HFFc6 (cell line): ENCODE measurements at places on chromosomes 4 and X.

GRCh38 chr4:13793020-13793710 is 165.6 kb upstream of the BOD1L1 start:
- DNase-seq, result no peak

GRCh38 chr4:2271279-2272025 is 9.5 kb upstream of the MXD4 start:
- no peak for DNase-seq

- no peak for DNase-seq
Observed at GRCh38 chr4:178808106-178808505, 1365.9 kb upstream of the AGA start.

DNA sequence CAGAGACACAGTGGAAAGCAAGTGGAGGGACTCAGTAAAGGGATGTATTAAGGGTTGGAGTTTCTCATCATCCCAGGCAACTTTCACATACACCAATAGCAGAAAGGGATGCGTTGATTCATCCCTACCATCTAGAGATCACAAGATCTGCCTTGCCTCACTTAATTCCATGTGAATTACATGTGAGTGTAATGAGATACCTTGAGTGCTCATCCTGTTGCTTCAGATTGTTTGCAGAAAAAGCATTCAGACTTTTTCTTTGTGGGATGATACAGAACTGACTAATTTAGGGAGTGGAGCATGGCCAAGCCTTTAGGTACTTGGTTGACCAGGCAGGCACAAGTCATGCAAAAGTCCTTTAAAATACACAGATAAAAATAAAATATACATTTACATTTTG is 124.8 kb upstream of the SLIT2 start:
- peak; percentile 88 for DNase-seq

GRCh38 chr4:184216515-184216914 is 1.2 kb downstream of the ENPP6 start:
- no peak for DNase-seq

DNA sequence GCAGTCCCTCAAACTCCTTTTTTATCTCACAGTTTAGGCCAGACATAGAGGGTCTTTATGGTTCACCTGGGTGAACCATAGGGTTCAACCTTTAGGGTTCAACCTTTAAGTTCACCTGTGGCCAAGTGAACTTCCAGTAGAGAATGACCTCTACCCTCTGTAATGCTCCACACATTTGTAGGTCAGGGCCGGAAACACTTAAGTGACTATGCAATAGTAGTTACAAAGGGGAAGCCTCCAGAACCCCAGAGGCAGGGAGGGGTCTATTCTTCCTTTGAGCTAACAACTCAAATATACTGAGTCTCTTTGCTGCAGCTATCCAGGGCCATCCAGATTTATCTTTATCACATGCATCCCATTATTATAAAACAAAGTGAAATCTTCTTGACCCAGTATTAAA is 100.0 kb downstream of the LARP1B start:
- DNase-seq, result no peak

DNA sequence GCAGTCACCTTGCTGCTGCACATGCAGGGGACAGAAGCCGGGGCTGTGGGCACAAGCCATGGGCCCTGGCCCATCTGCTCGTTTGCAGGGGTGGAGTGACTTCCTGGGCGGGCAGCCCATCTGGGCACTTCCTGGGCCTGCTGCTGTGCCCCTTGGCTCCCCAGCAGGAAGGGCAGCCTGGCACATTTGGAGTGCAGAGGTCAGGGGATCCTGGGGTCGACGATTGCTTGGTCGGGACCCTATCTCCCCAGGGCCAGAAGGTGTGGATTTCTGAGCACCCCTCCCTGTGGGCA is 10.9 kb upstream of the MXD4 start:
- DNase-seq, result no peak

DNA sequence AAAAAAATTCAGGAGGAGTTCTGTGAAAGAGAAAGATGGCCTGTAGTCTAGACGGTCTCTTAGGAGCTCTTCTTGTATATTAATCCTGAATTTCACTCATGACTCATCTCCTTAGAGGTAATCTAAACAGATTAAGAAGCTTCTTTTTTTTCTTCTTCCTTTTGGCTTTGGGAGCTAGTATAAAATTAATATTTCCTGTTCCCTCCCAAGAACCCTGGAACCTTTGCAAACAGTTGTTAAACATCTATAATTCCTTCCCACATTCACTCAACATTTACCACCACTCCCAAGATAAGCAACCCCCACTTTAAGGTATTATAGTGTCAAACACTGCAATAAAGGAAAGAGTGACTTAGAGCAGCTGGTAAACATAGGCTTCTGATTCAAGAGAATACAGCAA is 146.4 kb upstream of the EDNRA start:
- DNase-seq, result no peak

GRCh38 chrX:113305496-113305895 is 464.9 kb upstream of the AMOT start:
- DNase-seq, result peak; percentile 28

GRCh38 chrX:69615342-69615741 is 571 bp upstream of the EDA start:
- DNase-seq, result no peak

- DNase-seq, result no peak
Observed at GRCh38 chr4:40710484-40711254, 39.1 kb upstream of the NSUN7 start.

GRCh38 chr4:10011277-10011676 is 10.0 kb downstream of the SLC2A9 start:
- no peak for DNase-seq

- no peak for DNase-seq
Observed at GRCh38 chr4:153294631-153295030, 49.9 kb upstream of the MND1 start.

DNA sequence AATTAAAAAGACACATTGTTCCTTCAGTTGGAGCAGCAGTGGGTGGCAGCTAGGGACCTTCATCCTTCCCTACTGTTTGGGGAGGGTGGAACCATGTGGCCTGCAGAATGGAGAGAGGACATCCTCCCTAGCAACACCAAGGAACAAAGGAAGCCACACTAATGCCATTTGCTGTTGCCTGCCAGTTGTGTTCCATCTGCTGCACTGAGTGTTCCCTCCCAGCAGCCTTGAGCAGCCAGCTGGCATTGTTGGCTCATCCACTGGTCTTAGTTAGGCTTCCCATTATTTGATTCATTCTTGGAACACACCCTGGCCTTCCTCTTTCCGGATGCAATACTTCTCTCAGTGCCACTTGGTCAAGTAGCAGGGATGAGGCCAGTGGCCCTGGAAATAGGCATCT is 25.0 kb upstream of the HMGB3 start:
- DNase-seq, result no peak

- DNase-seq, result peak; percentile 19
Observed at GRCh38 chr4:113636877-113637276, 124.7 kb downstream of the CAMK2D start.

DNA sequence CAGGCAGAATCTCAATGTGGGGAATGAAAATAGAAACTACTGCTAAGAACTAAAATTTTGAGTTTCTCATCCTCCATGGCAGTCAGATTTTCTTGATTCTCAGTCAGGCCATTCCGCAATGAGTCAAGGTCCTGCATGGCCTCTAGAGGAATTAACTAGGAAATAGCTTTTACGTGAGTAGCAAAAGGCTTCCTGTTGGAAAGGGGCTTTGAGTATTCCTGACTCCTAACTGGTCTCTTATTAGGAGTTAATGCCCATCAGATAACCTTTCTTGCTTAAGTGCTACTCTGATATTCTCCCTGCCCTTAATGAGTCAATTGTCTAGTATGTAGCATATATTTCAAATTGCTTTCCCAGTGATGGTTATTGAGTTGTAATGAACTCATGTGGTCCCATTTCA is 65.7 kb upstream of the ARHGAP24 start:
- peak; percentile 9 for DNase-seq

- no peak for DNase-seq
Observed at GRCh38 chrX:55187281-55187680, 32.9 kb upstream of the PAGE5 start.

GRCh38 chr4:153464068-153464467 is 2.1 kb upstream of the TMEM131L start:
- no peak for DNase-seq

DNA sequence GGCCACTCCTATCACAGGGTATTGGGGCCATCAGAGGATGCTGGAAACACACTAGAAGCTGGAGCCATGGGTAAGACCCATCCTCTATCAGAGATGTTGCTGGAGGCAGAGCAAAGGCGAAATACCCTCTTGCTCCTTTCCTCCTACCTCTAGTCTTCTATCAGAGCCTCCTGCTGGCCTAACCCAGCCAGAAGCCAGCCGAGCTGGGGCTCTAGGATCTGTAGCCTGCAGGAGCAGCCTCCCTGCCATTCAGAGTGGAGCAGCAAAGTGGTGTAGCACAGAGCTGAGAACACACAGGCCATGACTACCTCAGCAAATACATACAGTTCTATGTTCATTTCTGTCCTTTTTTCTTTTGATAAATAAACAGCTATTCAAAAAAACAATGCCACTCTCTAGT is 35.7 kb downstream of the GATB start:
- DNase-seq, result no peak

DNA sequence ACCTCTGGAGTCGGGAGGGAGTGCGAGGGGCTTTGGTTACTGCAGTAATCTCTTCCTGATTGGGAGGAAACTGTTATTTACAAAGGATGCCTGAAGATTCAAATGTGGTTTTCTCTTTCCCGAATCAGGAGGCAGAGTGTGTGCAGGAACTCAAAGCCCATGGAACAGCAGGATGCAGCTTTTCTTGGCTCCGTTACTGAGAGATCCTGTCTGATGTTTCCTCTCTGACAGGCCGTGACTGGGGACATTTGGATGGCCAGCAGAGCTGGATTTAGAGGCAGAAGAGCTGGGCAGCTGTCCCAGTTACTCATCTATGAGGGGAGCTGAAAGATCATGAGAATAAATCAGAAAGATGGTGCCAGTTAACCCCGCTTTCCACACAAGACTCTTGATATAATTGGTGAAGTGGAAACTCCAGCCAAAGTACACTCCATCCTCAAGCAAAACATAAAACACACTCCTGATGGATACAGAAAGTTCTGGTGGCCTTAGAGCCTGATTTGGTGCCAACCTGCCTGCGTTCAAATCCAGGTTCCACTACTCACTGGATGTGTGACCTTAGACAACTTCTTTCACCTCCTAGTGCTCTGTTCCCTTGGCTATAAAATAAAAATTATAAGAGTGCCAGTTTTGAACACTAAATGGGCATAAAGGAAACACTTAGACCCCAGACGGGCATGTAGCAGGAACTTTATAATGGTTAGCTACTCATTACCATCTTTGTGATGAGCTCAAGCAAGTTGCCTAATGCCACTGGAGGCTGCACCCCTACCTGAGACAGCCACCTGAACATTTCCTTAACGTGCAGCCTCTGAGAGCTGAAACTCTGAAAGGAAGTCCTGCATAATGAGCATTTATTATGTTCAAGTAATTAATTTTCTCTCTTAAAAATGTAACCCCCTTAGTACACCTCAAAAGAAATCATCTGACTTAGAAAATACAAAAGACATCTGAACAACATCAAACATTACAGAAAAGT is 349.0 kb upstream of the GATB start:
- no peak for DNase-seq

DNA sequence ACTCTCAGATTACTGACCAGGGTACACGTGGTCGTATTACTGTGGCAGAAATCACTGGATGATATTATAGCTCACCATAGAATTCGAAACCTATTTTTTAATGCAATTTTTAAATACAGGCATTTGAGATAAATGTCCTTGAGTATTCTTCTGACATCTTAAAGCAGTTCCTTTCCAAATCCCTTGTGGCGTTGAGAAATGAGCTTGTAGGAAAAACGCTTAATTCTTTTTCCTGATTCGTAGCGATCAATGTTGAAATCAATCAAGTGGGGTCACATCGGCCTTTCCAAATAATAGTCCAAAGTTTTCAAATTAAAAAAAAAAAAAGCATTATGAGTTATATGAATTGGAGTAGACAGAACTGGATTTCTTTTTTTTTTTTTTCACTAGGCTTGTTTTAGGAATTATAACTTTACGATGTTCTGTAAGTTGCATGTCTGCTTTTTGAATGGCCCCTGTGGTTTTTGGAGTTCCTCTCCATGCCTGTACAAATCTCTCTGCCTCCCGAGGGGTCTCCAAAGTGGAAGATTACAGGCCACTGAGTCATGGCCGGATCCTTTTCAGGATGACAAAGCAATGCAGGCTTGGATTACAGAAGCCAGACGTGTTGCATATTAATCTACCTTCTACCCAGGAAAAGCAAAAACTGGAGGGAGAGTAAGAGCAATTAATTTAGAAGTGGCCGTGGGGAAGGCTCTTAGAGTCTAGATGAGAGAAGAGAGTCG is 226.1 kb downstream of the SHOX start:
- DNase-seq, result no peak

GRCh38 chr4:104519588-104519987 is 24.9 kb upstream of the CXXC4 start:
- DNase-seq, result no peak

GRCh38 chr4:141786946-141787345 is 150.6 kb downstream of the IL15 start:
- no peak for DNase-seq

DNA sequence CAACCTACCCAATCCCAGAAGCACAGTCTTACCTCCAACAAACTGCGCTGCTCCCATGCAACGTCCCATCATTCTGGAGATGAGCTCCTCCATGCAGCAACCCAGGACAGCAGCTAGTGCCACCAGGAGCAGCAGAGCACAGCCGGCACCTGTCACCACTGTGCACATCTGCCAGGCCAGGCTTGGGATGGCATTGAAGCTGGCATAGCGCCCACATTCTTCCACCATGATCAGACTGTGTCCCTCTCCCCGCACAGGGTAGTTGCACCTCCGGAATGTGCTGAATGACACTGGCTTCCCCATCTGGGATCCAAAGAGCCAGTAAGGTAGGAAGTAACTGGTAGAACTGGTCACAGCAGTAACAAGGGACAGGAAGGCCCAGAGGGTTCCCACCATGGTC is 8.8 kb downstream of the LHFPL1 start:
- no peak for DNase-seq

GRCh38 chr4:17157304-17157703 is 258.9 kb upstream of the LDB2 start:
- no peak for DNase-seq

DNA sequence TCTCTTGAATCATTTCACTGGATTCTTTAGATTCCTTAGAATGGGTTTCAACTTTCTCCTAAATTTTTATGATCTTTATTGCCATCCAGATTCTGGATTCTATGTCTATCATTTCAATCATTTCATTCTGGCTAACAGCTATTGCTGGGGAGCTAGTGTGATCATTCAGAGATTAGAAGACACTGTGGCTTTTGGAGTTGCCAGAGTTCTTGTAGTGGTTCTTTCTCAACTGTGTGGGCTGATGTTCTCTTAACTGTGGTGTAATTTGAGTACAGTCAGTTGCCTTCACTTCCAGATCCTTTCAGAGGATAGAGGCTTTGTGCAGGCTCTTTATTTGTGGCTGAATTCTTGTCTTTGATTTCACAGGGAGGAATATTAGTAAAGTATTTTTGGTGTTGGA is 12.1 kb upstream of the CSN2 start:
- DNase-seq, result no peak

DNA sequence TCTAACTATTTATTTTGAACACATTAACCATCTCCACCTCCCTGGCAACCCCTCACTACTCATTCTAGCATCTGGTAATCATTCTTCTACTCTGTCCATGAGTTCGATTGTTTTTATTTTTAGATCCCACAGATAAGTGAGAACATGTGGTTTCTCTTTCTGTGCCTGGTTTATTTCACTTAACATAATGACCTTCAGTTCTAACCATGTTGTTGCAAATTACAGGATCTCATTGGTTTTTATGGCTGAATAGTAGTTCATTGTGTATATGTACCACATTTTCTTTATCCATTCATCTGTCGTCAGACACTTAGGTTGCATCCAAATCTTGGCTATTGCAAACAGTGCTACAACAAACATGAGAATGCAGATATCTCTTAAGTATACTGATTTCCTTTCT is 33.4 kb upstream of the FAM47B start:
- no peak for DNase-seq
